Astrocyte of the spinal cord (primary cell): ENCODE measurements at places on chromosomes 3 and 15.

DNA sequence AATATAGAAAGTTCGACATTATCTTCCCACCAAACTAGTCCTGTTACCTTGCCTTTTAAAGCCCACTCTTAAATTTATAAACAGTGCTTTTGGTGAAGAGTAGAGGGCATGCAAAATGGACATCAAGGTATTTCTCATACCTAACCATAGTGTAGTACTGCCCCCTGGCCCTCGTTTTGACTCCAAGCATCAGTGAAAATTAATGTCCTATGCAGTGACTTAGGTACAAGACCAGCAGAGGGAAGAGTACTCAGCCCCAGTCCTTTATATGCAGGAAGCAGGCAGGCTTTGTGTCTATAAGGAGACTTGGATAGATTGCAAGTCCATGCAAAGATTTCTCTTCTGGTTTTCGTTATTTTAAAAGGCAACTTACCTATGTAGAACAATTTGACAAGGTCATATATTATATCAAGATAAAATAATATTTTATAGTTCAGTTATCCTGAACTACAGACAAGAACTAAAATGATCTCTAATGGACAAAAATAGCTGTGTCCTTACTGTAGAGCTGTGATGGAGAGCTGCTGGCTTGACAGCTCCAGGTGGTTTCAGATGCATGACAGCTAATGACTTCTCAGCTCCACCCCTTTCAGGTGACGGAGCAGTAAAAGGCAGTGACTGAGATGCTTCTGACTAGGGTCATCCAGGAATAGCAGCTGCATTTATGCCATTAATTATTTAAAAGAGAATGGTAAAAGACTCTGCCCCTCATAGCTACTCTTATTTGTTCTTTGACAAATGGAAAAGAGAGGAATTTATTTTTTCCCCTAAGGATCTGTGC, 646.1 kb downstream of the SQOR start:
- no peak for DNase-seq

GRCh38 chr3:40690749-40691451, 166.1 kb downstream of the ZNF621 start:
- DNase-seq: peak; percentile 5

DNA sequence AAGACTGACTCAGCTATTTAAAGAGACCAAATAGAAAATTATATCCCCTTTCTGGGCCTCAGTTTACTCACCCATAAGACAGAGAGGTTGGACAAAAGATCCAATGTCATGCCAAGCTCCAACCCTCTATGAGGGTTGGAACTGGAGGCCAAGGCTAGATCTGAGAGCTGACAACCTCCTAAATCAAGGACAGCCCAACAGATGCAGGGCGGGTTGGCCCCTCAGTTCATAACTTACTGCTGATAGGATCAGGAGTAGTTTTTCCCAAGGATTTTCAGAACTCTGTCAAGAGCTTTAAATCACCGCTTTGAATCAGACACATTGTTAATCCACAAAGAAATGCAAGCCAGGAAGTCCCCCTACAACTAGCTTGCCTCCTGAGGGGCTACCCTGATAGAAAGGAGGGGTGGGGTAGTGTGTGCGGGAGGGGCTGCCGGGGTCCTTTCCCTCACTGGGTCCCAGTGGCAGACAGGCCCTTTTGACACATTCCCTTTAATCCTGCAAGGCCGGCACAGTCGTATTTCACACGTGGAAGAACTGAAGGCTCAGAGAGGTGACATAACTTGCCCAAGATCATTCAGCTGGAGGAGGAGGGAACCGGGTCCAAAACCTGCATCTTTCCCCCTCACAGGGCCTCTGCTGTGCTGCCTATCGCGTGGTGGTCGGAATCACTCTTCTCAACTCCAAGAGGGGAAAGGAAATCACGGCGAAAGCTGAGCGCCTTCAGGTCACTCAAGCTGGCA, 21.4 kb downstream of the BMF start:
- DNase-seq: no peak

- no peak for DNase-seq
Measured at GRCh38 chr15:67827562-67828277, 2.4 kb downstream of the SKOR1 start.

DNA sequence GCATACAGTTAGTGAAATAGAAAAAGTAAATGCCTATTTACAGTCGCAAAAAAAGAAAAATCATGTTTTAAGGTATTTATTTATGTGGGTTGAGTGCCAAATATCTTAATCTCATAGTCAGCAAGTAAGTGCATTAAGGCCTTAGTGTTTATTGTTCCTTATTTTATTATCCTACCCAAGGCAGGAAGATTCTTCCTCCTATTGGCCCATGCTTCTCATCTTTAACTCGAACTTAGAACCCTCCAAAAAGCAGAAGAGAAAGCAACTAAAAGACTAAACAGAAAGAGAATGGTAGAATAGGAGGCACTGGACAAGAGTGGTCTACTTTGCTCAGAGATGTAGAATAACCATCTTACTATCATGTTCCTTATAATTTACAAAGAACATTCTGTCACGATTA, 7.5 kb downstream of the RFX7 start:
- no peak for DNase-seq

DNA sequence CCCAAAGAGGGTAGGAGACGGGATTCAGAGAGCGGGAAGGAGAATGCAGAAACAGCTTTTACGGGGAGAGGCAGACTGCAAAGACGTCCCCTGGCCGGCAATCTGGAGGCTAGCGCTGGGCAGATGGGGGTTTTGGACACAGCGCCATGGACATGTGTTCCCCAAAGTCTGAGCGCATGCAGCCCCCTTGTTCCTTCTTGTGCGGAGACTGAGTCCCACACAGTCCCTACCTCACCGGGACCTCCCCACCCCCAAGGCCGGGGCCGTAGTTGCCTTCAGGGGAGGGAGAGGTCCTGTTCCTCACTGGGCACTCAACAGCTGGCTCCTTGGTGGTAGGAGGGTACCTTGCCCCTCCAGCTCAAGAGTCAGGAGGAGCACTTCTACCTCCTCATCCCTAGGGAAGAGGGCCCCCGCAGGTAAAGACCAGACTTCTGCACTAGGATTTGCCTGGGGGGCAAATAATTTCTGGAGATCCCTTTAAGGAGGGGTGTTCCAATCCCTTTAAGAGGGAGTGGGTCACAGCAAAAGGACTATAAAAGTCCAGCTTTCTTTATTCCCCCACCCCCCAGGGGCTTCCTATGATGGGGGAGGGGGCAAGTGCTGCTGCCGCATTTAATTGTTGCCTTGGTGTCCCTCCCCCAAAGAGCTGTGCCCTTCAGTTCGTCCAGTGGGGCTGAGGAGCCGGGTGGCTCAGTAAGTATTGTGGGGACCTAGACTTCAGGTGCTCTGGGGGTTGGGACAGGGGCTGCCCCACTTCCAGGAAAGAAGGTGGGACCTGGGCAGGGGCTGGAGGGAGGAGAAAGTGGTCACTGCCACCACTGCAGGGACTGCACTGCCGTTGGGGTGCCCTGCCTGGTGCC, 3.6 kb upstream of the BAHD1 start:
- DNase-seq: no peak

DNA sequence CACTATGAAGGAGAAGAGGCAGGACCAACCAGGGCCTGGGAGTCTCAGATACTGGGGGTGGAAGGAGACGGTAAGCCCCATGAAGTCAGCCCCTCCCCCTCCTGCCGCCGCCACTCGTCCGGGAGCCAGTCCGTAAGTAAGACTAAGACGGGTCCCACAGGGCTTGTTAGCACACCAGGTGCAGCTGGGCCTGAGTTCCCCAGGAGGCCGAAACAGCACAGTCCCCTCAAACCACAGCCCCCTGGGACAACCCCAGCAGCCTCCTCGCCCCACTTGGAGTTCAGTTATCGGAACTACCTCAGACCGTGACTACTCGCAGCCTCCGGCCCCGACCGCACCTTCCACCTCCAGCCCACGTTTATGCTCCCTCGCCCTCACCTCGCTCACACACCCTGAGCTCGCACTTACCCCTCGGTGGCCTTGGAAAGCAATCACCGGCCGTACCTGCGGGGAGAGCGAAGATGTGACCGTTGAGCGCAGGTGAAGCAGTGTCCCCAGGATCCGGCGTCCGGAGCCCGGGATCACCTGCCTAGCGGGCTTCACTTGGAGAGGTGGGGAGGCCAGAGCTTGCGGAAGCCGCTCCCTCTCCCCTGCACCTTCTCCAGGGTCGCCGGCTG, 557 bp downstream of the ELL3 start:
- no peak for DNase-seq

DNA sequence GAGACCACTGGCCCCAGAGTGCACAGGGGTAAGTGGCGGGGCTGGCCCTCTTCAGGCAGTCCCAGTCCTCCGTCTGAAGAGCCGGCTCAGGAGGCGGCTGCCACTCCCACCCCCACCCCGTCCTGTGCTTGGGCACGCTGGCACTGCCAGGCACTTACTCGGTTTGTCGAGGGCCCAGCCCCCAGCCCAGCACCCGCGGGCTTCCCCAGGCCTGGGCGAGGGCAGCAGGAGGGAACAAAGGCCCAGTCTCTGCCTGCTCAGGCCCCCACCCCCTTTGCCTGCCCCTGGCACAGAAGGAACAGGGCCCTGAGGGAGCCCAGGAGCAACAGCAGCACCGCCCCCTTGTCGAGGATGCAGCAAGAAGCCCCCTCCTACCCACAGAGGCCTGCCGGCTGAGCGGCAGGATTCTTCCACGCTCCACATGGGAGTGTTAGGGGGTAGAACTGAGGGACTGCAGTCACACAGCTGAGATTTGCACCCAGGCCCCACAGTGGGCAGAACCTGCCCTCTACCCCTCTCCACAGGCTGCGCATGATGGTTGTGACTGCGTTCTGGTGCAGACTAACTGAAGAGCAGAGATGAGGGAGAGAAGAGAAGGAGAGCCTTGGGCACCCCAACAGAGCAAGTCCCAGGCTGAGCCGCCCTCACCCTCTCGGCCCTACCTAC, 8.9 kb downstream of the DUSP7 start:
- no peak for DNase-seq

DNA sequence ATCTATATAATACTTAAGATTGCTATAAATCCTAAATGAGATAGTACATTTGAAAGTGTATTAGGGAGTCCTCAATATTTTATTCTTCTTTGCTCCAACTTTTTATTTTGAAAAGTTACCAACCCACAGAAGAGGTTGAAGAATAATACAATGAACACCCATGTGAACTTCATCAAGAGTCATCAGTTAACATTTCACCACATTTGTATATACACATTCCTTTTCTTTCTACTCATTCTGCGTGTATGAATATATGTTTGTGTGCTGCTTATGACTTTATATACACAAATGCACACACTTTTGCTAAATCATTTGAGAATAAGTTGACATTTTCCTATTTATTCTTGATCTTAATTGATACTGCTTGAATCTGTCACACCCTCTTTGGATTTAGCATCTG, 193.3 kb upstream of the CGNL1 start:
- DNase-seq: no peak

DNA sequence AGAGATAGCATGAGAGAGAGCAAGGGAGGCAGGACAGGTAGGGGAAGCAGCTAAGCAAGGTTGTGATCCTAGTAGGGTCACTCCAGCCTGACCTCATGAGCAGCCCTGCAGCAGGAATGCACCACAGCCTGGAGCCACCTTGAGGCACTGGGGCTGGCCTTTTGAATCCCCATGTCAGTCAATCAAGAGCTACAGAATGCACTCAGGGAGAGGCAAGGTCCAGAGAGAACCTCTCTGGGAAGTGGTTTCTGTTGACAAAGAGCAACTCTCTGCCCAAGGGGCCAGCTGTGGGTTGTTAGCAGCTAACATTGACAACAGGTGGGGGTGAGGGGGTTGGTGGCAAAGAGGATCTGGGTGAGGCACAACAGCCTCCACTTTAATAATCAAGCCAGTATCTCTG, 54.6 kb downstream of the TRANK1 start:
- no peak for DNase-seq

DNA sequence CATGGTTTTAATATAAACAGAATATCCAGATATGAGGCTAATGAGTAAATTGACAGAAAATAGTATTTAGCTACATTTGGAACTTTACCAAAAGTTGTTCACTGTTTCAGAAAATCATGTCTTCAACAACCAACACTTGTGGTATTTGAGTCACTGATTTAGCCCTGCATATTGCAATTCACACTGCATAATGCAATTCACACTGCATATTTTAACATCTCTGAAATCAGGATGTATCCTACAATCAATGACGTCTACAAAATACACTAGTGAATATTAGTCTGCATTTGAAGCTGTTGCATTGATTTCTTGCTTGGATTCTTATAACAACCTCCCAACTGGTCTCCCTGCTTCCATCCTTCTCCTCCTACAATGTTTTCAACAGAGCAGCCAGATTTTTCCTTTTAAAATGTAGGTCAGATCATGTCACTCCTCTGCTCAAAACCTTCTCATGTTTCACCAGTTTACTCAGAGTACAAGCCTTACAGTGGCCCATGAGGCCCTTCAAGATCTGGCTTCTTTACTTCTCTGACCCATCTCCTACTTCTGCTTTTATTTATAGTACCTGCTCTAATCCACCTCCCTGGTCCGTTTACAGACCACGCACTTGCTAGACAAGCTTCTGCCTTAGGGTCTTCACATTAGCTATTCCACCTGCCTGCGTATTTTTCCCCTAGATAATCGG, 11.4 kb upstream of the RAB11A start:
- no peak for DNase-seq

DNA sequence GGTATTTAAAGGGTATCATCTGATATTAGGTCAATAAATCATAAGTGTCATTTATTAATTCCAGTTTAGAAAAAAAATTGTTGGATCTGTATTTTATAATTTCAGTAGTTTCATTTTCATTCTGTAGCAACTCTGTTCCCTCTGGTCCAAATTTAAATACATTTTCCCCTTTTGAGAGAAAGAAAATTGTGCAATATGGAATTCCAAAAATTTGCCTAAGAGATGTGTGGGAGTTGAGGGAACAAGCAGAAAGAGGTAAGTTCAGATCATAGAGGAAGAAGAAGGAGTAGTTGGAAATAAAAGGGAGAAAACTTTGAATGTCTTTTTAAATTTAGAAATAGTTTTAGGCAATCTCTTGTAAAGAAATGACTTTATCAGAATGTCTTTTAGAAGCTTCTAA, 48.9 kb upstream of the MME start:
- no peak for DNase-seq

DNA sequence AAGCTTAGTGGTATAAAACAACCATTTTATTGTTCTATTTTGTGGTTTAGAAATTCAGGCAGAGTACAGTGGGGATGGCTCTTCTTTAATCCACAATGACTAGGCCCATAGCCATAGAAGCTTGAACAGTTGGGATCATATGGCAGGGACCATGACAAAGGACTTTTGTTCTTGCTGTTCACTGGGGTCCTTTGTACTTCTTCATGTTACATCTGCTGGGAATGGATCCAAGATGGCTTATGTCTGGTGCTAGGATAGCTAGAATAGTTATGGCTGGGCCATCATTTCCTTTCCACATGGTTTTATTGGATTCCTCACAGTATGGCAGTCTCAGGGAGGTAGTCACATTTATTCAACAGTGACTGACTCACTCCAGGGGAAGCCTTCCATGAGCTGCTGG, 427.9 kb upstream of the AGTR1 start:
- DNase-seq: peak; percentile 28

GRCh38 chr15:75042730-75043508, 19.5 kb downstream of the PPCDC start:
- DNase-seq: peak; percentile 29

DNA sequence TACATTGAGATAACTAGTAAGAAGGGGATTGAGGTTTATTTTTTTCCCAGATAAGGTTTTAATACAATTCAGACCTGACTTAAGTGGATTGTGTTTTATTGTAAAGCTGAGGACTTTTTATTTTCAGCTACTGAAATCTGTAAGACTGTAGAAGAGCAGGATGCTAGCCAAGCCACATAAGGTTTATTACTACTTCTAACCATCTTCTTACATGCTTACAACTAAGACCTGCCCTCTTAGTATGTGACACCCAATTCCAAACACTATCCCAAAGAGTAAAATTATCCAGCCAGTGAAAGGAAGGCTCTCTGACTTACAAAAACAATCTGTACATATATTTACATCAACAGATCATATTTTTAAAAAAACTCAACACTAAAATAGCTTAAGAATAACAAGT, 564.5 kb upstream of the NAALADL2 start:
- no peak for DNase-seq
